Activated T-cell treated with anti-CD3 and anti-CD28 coated beads, Interleukin-2, amount 50 U/mL, for 72 hours (primary cell): ENCODE measurements at places on chromosomes 11 and 22.

- DNase-seq = no peak
These were observed 2.0 kb downstream of the NTM start for GRCh38 chr11:131372234-131372962.

DNA sequence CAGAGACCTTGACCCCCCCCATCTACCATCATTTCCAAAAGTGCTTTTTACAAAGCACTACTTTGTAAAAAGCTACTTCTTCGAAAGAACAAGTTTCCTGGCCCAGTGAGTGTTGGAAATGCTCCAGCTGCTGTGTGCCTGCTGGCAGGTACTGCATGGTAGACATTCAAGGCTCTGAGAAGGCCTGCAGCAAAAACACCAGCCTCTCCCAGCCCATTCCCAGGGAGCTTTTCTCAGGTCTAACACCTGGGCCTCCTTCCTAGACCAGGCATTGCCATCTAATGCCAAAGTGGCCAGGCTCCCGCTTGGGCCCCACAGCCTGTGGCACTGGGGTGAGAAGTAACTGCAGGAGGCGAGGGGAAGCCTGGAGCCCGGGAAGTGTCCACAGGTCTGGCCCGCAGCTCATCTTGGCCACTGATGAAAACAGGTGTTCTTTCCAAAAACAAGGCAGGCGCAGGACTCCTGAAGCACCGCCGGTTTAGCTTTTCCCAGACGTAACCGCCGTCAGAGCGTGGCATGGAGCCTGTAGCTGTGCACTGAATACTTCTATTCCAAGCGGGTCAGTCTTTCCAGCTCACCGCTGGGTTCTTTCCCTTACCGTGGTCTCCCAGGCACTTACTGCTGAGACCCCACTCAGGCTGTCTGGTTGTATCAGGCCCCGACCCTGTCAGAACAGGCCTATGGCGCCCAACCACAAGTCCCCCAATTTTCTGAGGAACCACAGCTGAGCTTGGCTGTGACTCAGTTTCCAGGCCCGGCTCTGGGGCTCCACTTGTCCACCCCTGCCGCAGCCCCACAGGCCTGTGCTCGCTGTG, 1.2 kb upstream of the TCIRG1 start:
- no peak for DNase-seq

GRCh38 chr11:42524534-42525227, 787.1 kb upstream of the API5 start:
- DNase-seq = peak; percentile 34

DNA sequence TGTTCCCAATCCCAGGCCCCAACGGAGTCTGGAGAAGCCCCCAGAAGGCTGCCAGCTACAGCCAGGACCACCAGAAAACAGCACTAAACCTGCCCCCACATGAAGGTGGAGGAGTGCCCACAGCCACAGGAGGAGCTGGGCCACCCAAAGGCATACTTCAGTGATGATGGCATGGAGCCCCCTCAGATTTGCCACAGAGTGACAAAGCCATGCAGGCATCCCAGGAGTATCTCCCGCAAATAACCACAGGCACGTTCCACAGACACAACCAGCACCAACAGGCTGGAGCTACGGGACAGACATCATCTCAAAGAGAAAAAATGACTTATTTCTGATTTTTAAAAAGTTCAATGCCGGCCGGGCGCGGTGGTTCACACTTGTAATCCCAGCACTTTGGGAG, 10.6 kb downstream of the CARS1 start:
- no peak for DNase-seq

- no peak for DNase-seq
These were observed 37.0 kb upstream of the PRDM11 start for GRCh38 chr11:45109400-45109799.

DNA sequence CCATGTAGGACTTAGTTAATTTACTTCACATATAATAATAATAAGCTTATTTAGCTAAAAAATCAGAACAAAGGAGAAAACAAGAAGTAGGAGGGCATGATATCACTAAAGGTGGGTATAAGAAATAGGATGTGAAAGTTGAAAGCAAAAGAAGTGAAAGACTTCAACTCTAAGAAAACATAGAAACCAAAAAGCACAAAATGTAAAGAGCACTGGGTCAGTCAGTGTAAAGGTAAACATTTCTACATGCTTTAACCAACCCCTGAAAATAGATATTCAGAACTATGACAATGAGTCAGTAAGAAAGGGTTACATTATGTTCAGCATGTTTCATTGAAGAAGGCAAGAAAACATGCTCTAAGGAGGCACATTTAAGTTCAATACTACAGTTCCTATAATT, 298.8 kb downstream of the SWAP70 start:
- no peak for DNase-seq

DNA sequence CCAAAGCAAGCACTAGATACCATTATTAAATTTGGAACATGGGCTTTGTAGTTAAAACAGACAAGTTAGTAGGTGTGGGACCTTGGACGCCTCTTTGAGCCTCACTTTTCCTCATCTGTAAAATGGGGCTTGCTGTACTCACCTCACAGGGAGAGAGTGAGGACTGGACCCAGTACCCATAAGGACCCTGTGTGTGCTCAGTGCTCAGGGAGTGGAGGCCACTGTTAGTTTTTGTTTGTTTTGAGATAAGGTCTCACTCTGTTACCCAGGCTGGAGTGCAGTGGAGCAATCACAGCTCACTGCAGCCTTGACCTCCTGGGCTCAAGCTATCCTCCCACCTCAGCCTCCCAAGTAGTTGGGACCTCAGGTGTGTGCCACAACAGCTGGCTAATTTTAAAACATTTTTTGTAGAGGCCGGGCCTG, 8.9 kb downstream of the RAPSN start:
- no peak for DNase-seq

DNA sequence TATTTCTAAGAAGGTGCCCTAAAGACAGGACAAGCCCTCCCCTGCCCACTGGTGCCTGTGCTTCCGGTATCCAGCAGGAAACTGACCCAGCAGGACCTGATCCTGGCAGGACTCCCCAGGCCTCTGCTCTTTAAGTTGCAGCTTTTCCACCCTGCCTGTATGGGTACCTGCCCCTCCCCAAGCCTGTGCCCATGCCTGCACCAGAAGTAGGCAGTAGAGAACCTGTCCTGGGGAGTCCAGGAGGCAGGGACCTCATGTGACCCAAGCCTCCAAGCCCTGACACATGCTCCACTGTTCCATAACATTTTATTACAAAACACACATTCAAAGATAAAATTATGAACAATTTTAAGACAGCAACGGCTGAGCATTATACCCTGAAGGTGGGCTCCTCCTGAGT, 14.2 kb downstream of the CWC15 start:
- no peak for DNase-seq
